ENCODE measurements at places on chromosomes 3 and 15.

DNA sequence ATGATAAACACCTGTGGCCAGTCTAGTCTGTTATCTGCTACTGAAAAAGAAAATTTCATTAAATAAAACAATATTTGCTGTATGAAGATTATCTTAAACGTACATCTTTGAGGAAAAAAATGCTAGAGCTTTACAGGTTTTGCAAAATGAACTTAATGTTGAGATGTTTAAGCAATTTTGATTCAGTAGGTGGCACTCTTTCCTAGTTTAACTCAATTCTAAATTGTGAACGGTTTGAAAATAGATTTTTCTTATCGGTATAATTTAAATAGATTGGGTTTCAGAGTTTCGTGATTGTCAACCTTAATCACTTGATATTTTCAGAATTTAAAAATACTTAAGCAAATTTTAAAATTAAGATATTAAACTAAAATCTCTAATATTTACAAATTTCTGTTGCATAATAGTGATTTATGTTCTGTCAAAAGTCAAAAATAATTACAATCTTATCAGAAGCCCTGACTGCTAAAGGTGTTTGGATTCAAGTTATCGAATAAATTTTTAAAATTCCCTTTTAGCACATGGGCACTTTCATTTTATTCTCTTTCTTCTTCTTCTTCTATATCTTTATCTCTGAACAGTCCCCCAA is 7.0 kb upstream of the RNF111 start:
- no peak for DNase-seq

DNA sequence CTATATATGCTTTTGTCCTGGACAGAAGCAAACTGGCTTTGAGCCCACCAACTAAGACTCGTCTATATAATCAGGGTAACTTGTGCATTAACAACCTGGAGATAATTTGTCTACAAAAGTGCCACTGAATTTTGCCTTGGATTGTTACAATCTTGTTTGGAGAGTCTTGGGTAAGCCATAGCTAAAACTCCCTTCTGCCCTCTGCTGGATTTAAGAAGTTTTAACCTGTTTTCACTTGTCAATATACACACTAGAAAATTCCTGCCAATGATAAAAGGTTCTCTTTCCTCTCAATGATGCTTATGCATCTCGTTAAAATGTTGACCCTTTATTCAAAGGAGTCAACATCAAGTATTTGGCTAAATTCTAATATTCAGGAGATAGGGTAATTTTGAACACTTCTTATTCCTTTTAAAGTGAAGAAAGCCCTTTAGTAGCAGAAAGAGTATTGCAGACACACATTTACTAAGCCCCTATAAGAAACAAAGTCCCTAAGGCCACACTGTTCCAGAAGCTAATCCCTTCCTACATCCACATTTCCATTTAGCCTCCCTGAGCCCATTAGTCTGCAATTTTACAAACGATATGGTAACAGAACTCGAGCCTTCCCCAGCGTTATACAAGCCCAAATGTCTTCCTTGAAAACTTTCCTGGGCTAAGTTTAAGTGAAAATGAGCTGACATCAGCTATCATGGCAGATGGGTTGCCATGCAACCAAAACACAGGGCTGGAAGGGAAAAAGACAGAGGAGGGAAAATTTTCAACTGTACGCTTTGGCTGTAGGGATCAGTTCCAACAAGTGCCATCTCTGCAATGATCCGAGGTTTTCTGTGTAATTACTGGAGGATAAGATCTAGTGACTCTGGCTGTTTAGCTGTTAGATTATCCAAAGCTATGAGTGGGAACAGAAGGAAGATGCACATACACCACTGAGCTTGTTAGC is 75.9 kb upstream of the FGF12 start:
- peak; percentile 66 for DNase-seq

- peak; percentile 98 for DNase-seq
Measured at GRCh38 chr15:85794598-85795336, at the start of gene KLHL25. Gene KLHL25 (minus strand): TSS chr15:85794925. CDS start chr15:85769810, 25,115 bp downstream.

GRCh38 chr3:61134532-61134931 is 116.7 kb downstream of the FHIT start:
- DNase-seq = no peak

- no peak for DNase-seq
Measured at GRCh38 chr3:126706631-126707030, 2.6 kb downstream of the CHCHD6 start.

GRCh38 chr3:9902372-9903237 is at the start of gene IL17RE:
Gene IL17RE (plus strand): TSS chr3:9902848. CDS start chr3:9902933, 85 bp downstream.
- DNase-seq = no peak
